ENCODE measurements at places on chromosomes 11 and 22. TPM values are rescaled to one million over a fixed set of nuclear protein-coding genes. Genes with fewer than 3 reads are reported as not detected.

DNA sequence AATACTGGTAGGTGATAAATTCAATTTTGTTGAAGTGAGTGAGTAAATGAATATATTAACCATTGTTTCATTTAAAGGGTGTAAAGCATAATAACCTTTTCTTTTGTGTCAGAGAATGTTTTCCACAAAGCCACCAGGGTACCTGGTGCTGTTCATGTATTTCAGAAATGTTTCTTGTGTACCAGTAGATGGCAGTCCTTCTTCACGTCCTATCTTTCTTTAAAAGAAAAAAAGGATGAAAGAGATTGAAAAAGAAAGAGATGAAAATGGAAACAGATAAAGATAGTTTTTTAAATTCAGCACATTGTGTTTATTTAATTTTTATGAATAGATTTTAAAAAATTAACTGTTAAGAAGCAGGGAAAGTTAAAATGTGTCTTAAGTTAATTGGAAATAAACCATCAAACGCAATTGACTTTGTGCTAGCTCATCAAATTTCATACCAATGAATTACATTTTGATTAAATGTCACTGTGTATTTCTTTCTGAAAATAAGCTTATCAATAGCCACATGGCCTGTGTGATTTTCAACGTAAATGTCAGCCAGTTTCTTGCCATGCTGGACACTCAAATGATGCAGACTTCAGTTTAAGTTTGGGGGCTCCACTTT is 65.5 kb upstream of the CHORDC1 start:
- H3K36me3 ChIP-seq, result no peaks in the 10 kb centered on the region
- no peaks in the 10 kb centered on the region for H3K27me3 ChIP-seq
- H3K4me1 ChIP-seq, result no peaks in the 10 kb centered on the region
- no peak overlapping the region for H3K27ac ChIP-seq
- DNase-seq, result no peak

Gene DCHS1
- total RNA-seq, result 0.25 TPM

GRCh38 chr11:126588630-126589491 is 233.4 kb downstream of the ST3GAL4 start:
- no peaks in the 10 kb centered on the region for H3K36me3 ChIP-seq
- no peaks in the 10 kb centered on the region for H3K4me1 ChIP-seq
- H3K27me3 ChIP-seq, result no peaks in the 10 kb centered on the region
- H3K4me3 ChIP-seq, result no peak overlapping the region

Gene HTR3A
- not detected for total RNA-seq

Gene CSF2RB
- total RNA-seq, result 3.0 TPM

Gene YAP1
- total RNA-seq, result 0.18 TPM

DNA sequence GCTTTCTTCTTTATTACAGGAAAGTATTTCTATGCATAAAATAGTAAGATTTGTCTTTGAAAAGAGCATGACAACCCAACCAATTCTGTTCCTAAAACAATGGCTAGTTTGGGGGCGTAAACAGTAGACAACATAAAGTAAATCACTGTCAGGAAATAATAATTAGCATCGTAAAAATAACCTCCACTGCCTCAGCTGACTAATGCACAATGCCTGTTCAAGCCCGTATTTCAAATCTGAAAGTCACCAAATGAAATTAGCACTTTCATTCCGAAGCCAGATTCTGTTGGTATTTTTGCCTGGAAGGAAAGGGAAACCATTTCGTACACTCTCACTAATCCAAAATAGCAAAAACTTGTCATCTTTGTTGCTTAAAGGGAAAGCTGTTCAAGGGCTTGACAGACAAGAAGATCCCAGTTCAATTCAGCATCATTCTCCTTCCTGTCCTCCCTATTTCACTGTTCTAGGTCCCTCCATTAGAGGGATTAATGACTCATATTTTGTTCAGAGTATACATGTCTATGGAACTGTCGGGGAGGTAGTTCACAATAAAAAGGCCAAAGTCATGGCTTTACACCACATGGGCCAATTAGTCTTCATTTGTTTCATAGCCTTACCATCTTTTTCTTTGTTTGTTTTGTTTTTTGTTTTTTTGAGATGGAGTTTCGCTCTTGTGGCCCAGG is 154.7 kb downstream of the CADM1 start:
- DNase-seq, result no peak
- H3K4me3 ChIP-seq, result no peak overlapping the region
- no peaks in the 10 kb centered on the region for H3K27me3 ChIP-seq
- H3K4me1 ChIP-seq, result no peaks in the 10 kb centered on the region
- H3K36me3 ChIP-seq, result no peaks in the 10 kb centered on the region
- H3K27ac ChIP-seq, result no peak overlapping the region

DNA sequence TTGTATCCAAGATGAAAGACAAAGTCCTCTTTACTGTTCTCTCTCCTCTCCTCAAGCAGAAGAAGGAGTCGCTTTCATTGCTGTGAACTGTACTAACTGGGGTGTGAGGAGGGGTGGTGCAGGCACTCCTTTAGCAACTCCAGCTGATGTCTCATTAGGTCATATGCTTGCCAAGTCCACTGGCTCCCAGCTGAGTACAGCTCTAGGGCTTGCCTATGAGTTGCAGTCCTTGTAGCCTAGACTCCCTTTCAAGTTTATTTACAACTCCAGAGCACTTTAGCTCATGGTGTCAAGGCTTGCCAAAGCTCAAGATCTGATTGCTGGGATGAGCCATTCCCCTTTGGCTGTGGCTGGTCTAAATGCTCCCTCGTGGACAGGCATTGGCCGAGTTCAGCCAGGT is 55.1 kb upstream of the PDGFD start:
- no peak for DNase-seq
- H3K36me3 ChIP-seq, result no peaks in the 10 kb centered on the region

DNA sequence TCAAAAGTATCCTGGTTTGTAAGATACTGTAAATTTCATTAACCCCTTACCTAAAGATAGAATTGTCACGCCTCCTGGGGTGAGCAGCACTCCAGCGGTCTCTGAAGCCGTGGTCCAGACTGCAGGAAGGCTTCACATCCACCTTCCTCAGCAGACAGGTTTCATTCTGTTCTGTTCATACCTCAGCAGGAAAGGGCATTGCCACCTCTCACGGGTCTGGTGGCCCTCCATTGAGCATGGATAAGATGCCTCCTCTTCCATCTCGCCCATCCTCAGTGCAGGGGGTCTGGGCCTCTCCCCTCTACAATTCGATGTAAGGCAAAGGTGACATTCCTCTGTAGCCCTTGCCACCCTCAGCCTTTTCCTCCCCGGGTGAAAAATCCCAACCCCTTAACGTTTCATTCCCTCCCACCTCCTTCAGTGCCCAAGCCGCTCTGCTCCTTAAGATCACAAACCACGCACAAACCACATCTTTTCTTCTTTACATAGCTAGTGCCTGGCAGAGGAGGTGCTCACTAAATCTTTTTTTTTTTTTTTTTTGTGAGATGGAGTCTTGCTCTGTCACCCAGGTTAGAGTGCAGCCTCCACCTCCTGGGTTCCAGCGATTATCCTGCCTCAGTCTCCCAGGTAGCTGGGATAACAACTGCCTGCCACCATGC is 28.5 kb downstream of the RPUSD4 start:
- H3K4me3 ChIP-seq, result no peak overlapping the region
- no peaks in the 10 kb centered on the region for H3K27me3 ChIP-seq
- H3K27ac ChIP-seq, result no peak overlapping the region
- peaks cover 14% of the 10 kb centered on the region for H3K4me1 ChIP-seq

GRCh38 chr11:33664827-33665226 is 35.8 kb downstream of the C11orf91 start:
- no peak overlapping the region for H3K4me3 ChIP-seq
- no peaks in the 10 kb centered on the region for H3K36me3 ChIP-seq
- H3K4me1 ChIP-seq, result peaks cover 2% of the 10 kb centered on the region
- peaks cover 1% of the 10 kb centered on the region for H3K27me3 ChIP-seq
- no peak overlapping the region for H3K27ac ChIP-seq
- DNase-seq, result no peak

DNA sequence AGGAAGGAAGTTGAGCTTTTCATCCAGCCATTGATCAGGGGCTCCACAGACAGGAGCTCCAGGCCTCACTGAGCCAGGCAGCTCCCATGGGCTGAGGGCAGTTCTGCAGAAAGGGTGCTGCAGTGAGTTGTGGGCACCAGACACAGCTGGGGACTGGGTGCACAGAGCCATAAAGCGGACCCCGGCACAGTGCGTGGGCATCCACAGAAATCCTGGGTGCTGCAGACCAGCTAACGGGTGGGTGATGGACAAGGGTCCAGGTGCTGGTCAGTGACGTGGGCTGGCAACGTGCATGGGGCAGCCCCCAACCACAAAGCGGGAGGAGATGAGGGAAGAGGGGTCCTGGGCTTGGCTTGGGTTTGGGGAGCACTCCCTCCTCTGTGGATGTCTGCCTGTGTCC is 19.4 kb upstream of the GAL start:
- H3K4me3 ChIP-seq, result no peak overlapping the region
- DNase-seq, result no peak
- no peak overlapping the region for H3K27ac ChIP-seq
- H3K4me1 ChIP-seq, result no peaks in the 10 kb centered on the region

DNA sequence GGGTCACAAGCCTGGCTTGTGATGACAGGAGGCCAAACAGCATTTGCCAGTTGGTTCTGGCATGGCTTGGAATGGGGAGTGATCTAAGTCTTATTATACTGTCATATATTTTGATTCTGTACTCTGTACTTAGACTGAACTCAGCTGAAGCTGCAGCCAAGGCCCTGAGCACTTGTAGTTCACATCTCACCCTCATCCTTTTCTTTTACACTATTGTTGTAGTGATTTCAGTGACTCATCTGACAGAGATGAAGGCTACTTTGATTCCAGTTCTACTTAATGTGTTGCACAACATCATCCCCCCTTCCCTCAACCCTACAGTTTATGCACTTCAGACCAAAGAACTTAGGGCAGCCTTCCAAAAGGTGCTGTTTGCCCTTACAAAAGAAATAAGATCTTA is 843 bp downstream of the OR56B1 start:
- peaks cover 8% of the 10 kb centered on the region for H3K27me3 ChIP-seq
- H3K36me3 ChIP-seq, result no peaks in the 10 kb centered on the region
- no peak for DNase-seq
- no peak overlapping the region for H3K27ac ChIP-seq
- no peak overlapping the region for H3K4me3 ChIP-seq

DNA sequence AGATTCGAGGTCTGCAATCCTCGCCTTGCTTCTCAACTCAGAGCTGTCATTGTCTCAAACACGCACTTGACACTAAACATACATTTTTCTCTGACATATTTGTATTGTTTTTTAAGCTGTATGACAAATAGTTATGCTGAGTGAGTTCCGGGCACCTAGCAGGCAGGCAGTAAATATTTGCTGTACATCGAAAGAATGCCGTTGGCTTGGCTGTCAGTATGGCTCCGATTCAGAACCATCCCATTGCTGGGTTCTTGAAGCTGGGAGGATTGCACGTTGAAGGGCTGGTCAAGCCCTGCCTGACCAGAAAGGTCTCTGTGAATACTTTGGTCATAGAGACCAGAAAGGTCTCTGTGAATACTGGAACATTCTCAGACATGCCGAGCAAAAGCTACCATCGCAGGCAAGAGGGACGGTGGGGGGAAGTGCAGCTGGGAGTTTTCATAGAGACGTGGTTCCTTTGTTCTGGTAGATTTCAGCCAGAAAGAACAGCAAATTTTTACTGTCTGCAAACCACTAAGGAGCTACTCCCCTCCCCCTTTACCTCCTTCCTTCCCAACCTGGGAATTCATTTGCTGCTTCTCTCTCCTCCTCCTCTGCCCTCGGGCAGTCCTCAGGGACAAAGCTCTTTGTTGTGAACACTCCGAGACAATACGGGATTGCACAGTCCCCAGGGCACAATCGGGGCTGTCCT is 202.2 kb upstream of the SORL1-AS1 start:
- H3K27ac ChIP-seq, result no peak overlapping the region
- H3K4me1 ChIP-seq, result peaks cover 33% of the 10 kb centered on the region
- DNase-seq, result no peak
- H3K36me3 ChIP-seq, result no peaks in the 10 kb centered on the region
- peaks cover 21% of the 10 kb centered on the region for H3K27me3 ChIP-seq
